ENCODE measurements at places on chromosomes 5 and 9.

GRCh38 chr9:134959126-134959970 lies 41.6 kb upstream of the FCN1 start:
- no peak for DNase-seq

GRCh38 chr5:57650360-57651069 lies 167.9 kb upstream of the ACTBL2 start:
- no peak for DNase-seq

DNA sequence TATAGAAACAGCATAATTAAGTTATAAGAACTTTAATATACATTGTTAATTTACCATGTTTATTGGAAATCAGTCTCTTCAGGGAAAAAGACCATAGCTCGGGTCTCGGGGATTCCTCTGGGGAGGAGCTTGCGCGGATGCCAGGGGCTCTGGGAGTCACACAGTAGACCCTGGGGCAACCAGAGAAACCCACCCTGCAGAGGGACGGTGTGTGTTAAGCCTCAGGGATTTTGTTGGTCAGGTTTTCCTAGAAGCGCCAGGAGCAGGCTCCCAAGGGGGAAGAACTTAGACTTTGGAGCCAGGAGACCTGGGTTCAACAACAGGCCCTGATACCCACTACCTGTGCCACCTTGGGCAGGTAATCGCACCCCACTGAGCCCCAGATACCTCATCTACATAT lies 297.9 kb downstream of the MED10 start:
- DNase-seq = no peak

- no peak for DNase-seq
Measured at GRCh38 chr5:18113721-18114120, 479.5 kb downstream of the TAF11L14 start.

GRCh38 chr9:134178768-134179551 lies 14.6 kb upstream of the RNU6ATAC start:
- DNase-seq = no peak

DNA sequence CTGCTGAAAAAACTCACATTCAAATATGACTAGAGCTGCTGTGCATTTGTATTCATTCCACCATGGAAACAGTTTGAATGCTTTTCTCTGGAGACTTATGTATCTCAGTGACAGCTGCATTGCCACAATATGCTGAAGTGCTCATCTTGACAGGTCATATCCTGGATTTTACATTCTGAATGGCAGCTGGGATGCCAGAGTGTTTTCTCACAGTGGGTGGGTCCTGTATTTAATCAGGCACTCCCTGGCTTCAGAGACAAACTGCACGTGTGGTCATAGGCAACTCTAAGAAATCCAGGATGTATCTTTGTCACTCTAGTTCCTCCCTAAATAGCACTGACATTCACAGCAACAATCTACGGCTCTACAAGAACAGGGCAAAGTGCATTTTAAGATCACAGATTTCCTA lies 75.6 kb downstream of the ST8SIA4 start:
- no peak for DNase-seq

GRCh38 chr9:123528501-123528900 lies 172.5 kb downstream of the CRB2 start:
- no peak for DNase-seq

- DNase-seq = no peak
Measured at GRCh38 chr9:98906273-98907040, 37.2 kb upstream of the COL15A1 start.

DNA sequence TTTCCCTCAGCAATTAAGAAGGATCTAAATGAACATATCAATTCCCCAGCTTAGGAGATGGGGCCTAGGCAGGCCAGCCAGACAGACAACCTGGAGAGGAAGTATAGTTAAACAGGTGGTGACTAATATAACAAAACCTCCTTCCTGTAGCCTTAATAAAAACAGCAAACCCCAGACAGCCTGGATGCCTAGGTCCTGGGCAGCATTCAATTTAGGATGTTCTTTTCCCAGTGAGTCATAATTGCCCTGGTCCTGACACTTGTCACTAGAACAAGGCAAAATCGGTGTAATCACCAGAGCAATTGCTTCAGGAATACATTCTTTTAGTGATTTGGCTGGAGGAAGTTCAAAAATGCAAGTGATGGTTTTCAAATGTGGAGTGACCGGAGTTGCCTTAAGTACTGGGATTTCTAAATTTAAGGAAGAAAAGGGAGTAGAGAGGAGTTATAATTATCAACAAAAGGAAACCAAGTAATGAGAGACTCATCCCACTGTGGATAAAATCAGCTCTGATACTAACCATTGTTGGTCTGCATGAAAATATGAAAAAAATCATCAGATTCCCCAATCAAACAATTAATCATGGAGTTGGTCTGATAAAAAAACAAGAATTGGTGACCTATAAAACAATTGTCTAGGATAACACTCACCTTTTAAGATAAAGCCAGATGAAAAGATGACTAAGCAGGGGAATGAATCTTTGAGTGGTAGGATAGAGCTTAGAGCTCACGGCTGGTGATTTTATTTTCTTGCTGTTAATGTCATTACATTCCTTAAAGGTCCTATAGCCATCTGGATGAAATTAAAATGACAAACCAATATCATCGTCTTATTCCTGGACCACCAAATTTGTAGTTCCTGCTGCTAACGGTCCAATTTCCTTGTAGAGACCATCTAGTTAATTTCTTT lies 39.0 kb upstream of the TARS1 start:
- DNase-seq = no peak

DNA sequence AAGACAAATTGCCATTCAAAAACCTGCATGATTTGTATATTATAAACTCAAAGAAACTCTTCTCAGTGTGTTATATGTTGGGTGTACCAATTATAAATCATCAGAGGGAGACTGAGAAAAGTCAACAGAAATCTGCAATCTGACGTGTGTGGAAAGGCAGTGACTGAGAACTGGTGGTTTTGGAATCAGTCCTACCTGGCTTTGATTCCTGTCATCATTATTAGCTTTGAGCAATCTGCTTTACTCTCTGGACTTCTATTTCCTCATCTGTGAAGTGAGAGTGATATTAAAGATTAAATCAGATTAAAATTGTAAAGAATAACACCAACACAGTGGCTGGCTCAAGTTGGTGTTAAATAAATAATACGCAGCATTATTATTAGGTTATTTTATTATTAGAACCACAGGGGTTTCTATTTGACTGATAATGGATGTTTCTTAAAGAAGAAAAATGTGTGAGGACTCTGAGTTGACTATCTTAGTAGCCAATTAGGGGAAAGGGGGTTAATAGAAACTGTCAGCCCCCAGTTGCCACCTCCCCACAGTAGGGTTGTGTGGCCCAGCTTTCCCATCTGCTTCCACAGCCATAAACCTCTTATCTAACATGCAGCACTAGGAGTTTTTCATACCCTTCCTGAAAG lies 59.6 kb downstream of the SNCAIP start:
- DNase-seq = no peak

GRCh38 chr5:2430606-2431005 lies 320.9 kb downstream of the IRX2 start:
- DNase-seq = no peak

DNA sequence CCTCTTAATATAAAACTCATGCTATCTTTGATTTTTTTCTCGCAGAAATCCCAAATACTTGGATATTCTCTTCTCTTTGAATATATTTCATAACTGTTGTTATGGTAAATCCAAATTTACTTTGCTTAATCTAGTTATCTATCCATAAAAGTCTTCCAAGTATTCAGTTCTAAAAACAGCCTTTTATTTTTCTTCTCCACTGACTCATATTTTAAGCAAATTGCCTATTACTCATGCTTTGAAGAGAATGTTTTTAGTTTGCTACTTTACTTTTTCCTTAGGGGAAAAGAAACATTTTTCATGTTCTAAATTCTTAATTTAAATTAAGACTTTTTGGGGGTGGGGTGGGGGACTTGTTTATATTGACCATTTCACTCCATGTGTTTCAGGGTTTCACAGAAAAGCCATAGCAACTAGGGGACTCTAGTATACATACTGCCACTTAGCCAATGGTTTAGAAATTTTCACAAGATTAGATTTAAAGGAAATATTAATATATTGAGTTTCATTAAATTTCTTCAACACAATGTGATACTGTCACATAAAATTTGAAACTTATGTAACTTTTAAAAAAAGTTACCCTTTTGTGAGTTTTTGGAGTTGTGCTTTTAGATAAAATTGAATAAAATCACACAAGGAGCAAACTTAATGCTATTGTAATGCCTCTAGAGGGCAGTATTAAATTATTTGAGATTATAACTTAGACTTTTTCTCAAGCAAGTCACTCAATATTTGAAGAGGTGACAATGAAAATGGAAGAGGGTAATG lies 545.8 kb upstream of the ARRDC3 start:
- DNase-seq = no peak

GRCh38 chr5:92207151-92207550 lies 824.0 kb upstream of the ARRDC3 start:
- DNase-seq = no peak

DNA sequence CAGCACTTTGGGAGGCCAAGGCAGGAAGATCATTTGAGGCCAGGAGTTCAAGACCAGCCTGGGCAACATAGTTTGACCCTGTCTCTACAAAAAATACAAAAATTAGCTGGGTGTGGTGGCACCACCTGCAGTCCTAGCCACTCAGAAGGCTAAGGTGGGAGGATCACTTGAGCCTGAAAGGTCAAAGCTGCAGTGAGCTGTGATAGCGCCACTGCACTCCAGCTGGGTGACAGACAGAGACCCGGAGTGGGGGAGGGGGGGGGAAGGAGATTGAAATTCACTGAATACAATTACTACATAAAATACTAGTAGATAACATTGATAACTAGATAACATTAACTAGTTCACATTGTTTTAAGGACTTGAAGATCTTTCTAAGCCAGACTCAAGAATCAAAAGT lies 345.6 kb downstream of the BNC2 start:
- DNase-seq = no peak

DNA sequence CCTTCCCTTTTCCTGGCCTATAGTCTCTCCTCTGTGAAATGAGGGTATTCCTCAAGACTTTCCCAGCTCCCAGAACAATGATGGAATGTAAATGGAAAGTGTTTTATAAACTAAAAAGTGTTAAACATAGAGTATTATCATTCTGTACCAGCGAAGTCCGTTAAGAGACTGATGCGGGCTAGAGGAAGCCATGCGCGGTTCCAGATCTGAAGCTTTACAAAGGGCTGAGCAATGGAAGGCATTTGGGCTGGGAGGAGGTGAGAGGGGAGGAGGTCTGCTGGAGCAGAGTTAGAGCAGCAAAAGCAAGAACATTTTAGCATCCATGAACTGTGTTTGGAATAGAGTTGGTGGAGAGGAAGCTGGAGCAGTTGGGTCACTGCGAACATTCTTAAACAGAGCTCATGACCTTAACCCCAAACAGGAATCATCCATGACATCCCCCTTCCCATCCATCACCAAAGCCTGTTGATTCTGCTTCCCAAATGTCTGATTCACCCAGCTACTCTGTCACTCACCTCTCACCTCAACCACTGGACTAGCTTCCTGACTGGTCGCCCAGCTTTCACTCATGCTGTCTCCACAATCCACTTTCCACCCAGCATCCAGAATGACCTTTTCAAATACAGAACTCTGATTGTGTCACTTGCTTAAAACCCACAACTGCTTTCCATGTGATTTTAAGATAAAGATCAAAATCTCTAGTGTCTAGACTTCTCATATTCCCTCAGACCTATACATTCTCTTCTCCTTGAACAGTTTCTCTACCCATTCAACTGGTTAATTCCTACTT lies 37.1 kb downstream of the CDK5RAP2 start:
- DNase-seq = no peak

GRCh38 chr9:113508111-113508749 lies 44.7 kb downstream of the RGS3 start:
- DNase-seq = no peak

GRCh38 chr9:134385915-134386314 lies 59.7 kb downstream of the RXRA start:
- DNase-seq = no peak

DNA sequence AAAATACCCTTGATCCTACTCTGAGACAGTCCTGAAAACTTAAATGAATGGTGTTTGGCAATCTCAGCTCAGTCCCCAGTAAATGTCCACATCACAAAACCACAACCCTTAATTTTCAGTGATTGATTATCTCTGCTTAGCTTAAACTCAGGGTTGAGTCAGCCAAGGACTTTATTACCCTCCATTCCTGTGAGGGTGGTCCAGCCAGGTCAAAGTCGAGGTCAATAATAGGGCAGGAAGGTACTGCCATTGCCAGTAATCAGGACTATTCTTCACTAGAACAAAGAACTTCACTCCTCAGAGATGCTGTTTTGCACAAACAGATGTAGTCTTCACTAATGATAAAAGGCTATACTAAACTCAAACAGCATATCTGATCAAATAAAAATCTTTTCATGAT lies 499.4 kb downstream of the ISL1 start:
- DNase-seq = no peak

- DNase-seq = no peak
Measured at GRCh38 chr5:91382530-91383026, 539 bp downstream of the ARRDC3 start.

GRCh38 chr9:129469188-129469987 lies 151.5 kb downstream of the C9orf50 start:
- no peak for DNase-seq

GRCh38 chr9:121858788-121859187 lies 207.4 kb downstream of the DAB2IP start:
- no peak for DNase-seq

GRCh38 chr5:122981846-122982245 lies 54.7 kb downstream of the PPIC start:
- no peak for DNase-seq

DNA sequence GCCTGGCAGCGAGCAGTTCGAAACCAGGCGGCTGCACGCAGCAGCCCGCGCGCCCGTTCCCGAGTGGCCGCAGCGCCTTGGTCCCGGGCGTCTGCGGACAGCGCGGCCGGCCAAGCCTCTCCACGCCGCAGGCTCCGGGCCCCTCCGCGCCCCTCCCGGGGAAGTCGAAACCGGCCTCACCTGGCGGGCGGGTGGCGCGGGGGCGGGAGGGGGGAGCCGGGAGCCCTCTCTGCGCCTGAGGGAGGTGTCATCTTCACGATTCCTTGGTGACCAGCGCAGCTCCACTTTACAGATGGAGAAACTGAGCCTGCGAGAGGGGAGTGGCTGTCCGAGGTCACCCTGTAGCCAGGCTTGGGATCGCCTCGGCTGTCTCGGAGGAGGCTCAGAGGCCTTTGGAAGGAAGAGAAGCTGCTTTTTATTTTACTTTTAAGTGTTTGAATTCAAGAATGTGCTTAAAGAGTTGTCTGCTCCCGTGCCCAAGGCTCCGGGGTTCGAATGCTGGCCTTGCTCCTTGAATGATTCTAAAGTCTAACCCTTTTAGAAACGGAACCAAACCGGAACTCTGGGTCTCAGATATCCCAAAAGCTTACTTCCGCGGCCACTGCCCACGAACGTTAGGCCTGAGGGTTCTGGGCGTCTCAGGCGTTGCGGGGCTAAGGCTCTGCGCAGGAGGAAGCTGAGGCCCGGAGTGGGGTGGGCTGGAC lies 662 bp downstream of the SUSD3 start:
- DNase-seq = no peak

GRCh38 chr5:73391441-73391881 lies 57.1 kb downstream of the FOXD1 start:
- DNase-seq = no peak

- DNase-seq = no peak
Measured at GRCh38 chr5:41832430-41832829, 37.8 kb downstream of the OXCT1 start.

DNA sequence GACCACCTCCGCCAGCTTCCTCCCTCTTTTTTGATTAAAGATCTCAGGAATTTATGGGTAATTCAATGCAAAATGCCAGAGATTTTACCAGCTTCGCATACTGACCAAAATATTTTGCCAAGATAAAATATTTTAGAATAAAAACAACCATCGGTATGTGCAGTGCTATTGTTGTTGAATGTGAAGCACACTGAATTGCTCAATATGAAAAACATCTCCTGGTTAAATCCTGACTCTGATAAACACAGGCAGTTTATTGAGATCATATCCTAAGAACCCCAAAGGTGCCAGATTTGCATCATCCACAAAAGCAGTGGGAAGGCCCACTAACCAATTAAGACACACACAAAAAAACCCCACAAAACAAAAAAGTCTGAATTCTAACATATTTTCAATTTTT lies 202.4 kb downstream of the GLIS3 start:
- no peak for DNase-seq
